ENCODE measurements at places on chromosomes 6 and 20. TPM values are rescaled to one million over a fixed set of nuclear protein-coding genes. Genes with fewer than 3 reads are reported as not detected.

DNA sequence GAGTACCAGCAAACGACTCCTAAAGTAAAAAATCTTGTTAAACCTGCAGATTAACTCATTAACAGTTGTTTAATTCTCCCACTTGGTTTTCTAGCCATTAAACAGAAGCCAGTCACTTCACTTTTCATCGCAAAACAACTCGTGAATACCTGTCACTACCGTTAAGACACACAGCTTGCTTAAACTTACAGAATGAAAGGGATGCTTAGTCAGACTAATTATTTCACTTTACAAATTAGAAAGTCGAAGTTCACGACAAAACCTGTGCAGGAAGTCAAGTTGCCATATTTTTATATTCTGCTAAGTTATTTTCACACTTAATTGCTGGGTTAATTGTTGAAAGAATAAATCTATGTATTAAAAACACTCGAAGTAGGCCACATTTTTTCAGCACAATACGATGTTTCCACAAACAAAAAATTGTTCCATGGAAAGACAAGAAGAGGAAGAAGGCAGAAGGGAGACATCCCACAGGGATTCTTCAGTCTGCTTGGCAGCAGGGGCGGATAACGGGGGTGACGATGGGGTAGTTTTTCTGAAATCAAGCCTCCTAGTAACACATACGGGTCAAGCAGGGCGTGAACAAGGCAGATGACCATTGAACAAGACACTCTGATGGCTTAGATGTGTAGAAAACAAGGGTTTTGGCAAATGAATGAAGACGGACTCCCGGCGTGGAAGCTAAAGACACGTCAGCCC is 933 bp downstream of the SSR1 start:
- DNase-seq, result peak; percentile 51

GRCh38 chr6:72580281-72580940 is 41.5 kb upstream of the KCNQ5 start:
- DNase-seq, result peak; percentile 9

- peak; percentile 87 for DNase-seq
These were observed 115.4 kb downstream of the ISM1 start for GRCh38 chr20:13336308-13337089.

- no peak for DNase-seq
These were observed 1.6 kb downstream of the SLC22A7 start for GRCh38 chr6:43299338-43300293.

- DNase-seq, result no peak
These were observed 37.0 kb upstream of the HINT3 start for GRCh38 chr6:125919618-125920017.

MYH7B gene
- polyA plus RNA-seq, result 0.17 TPM

TPD52L1 gene
- 0.53 TPM for polyA plus RNA-seq

CUL7 gene
- polyA plus RNA-seq, result 79.4 TPM

PREX1 gene
- 0.04 TPM for polyA plus RNA-seq

SS18L1 gene
- polyA plus RNA-seq, result 27.6 TPM

CCN6 gene
- 0.10 TPM for polyA plus RNA-seq
